ENCODE measurements at places on chromosomes 12 and 14. TPM values are rescaled to one million over a fixed set of nuclear protein-coding genes. Genes with fewer than 3 reads are reported as not detected.

DNA sequence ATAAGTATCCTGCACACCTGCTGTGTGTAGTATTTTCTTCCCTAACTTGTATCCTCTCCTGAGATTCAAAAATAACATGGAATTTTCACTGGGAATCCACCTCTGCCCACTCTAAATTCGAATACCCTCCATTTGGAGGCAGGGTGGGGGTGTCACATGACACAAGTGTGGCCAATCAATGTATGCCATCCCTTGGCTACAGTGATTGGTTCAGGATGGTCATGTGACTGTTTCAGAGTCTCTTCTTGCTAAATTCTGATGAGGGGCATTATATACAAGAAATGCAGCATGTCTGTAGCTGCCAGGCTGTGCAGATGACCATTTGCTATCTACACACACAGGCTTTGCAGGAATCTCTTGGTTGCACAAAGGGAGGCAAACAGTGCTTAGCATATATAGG lies 86.8 kb upstream of the TMEM132C start:
- DNase-seq: no peak

- DNase-seq: no peak
These were observed 351.7 kb downstream of the TMEM121 start for GRCh38 chr14:105878125-105878524.

DNA sequence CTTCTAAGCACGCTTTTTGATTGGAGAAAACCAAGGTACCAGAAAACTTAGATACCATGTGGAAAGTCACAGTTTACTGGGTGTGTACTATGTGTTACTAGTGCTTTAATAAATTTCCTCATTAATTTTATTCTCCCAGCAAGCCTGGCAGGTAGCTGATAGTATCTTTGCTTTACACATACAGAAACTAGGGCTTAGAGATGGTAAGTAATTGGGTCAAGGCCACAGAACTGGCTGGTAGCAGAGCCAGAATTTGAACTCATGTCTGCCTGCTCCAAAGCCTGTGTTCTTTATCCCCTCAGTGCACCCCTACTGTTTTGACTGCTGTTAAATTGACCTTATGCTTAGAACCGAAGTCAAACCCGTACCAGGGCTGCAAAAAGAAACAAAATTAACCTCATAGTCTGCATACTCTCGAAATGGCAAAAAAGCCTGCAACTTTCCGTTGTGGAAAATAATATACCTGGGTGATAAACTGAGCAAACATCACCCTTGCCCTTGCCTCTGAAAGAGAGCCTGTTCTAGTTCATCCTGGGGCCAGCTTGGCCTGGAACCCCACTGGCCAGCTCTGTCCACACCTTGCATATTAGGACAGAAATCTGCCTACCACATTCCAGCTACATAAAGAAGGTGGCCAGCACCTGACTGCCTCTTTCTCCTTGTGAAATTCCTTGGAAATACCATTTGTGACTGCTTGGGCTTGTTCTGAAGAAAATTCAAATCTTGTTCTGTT lies 118.9 kb downstream of the ETV6 start:
- no peak for DNase-seq

- peak; percentile 44 for DNase-seq
These were observed 37.3 kb downstream of the PPP1R12A start for GRCh38 chr12:79897617-79898016.

DNA sequence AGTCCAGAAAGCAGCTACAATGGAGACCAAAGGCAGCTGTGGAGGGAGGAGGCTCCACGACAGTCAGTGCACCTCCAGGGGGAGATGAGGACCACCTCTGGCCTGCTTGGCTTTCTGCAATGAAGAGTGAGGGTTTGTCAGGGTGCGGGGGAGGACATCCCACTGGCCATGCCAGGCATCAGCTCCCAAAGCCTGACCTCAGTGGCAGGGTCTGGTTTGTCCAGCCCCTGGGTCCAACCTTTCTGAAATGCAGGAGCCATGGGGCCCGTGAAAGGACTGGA lies 35.2 kb downstream of the SLC6A12 start:
- DNase-seq: no peak

GRCh38 chr14:21486640-21487087 lies 9.7 kb downstream of the TOX4 start:
- DNase-seq: peak; percentile 84

- no peak for DNase-seq
These were observed 639.9 kb downstream of the DIO2 start for GRCh38 chr14:79571366-79571765.

DNA sequence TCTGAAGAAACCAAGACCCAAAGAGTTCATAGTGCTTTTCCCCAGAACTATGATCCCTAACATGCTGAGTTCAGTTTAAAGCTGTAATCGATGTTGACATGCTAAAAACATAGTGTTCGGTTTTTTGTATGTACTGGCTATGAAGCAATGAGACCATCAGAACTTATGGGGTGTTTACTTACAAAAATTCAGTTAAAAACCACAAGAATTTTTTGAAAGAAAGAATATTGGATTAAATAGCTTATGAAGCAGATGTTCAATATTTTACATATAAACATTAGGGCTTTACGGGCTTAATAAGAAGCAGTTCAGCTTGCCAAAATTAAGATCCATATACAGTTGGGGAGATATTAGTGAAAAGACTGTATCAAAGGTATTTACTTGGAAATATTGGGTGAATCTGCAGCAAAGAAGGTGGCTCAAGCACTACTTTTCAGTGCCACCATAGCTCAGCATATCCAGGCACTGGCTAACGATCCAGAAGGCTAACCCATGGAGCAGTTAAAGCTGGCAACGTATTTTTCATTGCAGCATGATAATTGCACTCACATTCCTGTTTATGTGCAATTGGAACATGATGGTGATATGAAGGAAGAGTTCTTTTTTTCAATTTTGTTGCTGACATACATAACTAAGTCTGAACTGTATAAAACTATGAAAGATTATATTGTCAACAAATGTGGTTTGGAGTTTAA lies 125.9 kb downstream of the EFCAB11 start:
- DNase-seq: peak; percentile 86

GRCh38 chr14:25350021-25350420 lies 300.1 kb upstream of the STXBP6 start:
- no peak for DNase-seq

GRCh38 chr12:111506260-111506659 lies 92.9 kb downstream of the ATXN2 start:
- no peak for DNase-seq

DNA sequence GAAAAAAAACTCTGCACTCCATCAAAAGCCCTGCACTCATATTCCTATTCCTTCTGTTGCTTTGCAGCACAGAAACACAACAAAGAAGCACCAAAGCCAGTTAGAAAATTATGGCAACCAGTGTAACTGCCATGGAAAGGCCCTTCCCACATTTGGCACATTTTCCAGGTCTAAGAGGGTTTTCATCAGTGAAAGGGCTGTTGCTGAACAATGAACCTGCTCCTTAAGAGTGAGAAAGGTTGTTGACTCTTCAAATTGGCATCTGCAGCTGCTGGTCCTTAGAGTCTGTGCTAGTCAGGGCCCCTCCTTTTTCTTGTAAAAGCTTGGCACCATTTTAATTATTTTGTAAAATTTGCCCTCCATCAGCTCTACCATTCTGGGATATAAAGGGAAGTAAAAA lies 378.7 kb upstream of the KITLG start:
- no peak for DNase-seq

GRCh38 chr12:88781909-88782308 lies 201.6 kb upstream of the KITLG start:
- no peak for DNase-seq

DNA sequence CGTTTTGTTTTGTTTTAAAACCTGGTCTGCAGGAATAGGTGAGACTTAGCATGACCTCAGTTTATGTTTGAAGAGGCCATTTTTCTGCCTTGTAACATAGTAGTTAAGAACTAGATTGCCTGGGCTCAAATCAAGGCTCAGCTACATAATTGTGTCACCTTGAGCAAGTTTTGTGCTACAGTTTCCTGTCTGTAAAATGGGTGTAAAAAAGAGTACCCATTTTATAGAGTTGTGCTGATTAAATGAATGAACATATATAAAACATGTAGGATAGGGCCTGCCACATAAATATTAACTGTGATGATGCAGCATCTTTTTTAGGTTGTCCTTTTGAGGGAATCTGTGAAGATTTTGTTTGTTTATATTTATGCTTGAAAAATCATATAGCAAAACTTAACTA lies 7.2 kb downstream of the WNK1 start:
- DNase-seq: no peak

GRCh38 chr14:101511620-101512375 lies 49.5 kb upstream of the DIO3 start:
- no peak for DNase-seq

The CNOT2 gene
- 119 TPM for total RNA-seq

The ABHD4 gene
- 13.4 TPM for total RNA-seq

The EEF1AKMT3 gene
- 6.9 TPM for total RNA-seq

The A2M gene
- 20.9 TPM for total RNA-seq

The ZDHHC22 gene
- total RNA-seq: not detected
